ENCODE measurements at places on chromosomes 7 and 10. TPM values are rescaled to one million over a fixed set of nuclear protein-coding genes. Genes with fewer than 3 reads are reported as not detected.

Gene NFE2L3
- total RNA-seq = 1.6 TPM

Gene GPR26
- not detected for total RNA-seq

Gene SKIDA1
- total RNA-seq = 0.10 TPM

Gene CFAP69
- total RNA-seq = 0.29 TPM

Gene PIK3CG
- 44.8 TPM for total RNA-seq

Gene EGR2
- total RNA-seq = 6.6 TPM

Gene KIAA1549
- 0.36 TPM for total RNA-seq

- DNase-seq = peak; percentile 50
Observed at GRCh38 chr7:128361411-128362379, at the start of gene PRRT4. Gene PRRT4, minus strand, starts transcription at chr7:128361690.

DNA sequence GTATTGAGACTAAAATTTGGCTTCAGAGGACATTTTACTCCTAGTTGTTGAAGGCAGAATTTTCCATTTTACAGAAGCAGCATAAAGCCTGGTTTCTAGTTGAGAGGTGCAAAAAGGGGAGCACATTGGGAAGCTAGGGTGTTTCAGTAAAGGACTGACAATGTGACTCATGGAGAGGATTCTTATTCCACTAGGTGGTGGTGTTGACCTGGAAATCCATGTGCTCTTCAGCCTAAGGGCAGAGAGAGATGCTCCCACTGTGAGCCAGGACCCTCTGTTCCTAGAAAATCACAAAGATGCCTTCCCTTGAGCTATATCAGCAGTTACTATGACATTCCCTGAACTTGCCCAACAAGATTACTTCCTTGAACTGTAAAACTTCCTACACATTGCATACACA lies 687.8 kb downstream of the IPMK start:
- DNase-seq = no peak

- DNase-seq = no peak
Observed at GRCh38 chr10:6987536-6987945, 407.5 kb upstream of the PRKCQ start.

GRCh38 chr7:47311891-47312290 lies 270.0 kb downstream of the TNS3 start:
- DNase-seq = no peak

DNA sequence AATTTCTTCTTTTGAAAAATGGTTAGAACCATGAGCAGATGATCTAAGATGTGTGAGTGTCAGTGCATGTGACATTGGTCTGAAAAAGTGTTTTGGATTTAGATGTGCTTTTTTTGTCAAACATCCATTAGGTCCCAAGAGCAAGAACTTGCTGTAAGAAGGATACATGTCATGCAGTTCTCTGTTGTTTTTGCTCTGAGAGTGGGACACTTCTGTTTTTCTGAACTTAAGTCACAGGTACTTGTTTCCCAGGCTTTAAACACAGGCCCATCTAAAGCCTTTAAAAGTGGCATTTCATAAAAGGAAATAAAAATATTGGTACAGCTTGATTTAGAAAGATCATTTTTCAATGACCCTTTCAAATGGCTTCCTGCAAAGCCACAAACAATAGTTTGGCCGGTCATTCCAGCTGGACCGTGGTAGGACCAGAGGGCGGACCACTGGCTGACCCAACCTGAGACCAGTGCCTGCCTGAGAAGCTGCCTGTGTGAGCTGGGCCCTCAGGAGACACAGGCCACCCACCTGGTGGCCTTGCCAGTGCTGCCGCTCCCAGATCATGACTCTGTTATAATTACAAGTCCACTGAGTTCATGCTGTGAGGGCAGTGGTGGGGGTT lies 92.7 kb downstream of the EEPD1 start:
- DNase-seq = no peak

- DNase-seq = no peak
Observed at GRCh38 chr7:150400008-150400787, 21.1 kb downstream of the ZNF775 start.

DNA sequence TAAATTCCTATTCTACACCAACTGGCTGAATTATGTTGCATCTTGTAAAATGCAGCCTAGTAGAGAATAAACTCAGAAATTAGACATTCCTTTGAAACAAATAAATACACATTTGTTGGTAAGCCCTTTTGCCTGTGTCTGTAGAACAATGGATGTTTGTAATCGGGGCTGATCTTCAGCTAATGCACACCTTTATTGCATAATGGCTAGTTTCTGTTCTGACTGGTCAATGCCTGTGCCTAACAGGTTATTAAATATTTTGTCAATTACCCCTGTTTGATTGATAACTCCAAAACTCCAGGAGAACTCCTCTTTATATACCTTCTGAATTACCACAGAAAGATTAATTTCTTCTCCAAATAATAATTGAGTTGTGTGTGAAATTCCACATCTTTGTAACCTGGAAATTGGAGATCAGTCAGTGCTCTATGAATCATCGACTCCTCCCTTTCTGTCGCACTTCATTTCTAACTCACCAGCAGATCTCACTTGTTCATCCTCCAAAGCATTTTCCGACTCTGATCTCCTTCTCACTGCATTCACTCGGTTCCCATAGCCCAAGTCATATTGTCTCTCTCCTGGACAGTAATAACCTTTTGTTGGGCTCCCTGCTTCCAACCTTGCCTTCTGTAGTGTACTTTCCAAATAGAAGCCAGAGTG lies 196.0 kb upstream of the FZD1 start:
- no peak for DNase-seq

DNA sequence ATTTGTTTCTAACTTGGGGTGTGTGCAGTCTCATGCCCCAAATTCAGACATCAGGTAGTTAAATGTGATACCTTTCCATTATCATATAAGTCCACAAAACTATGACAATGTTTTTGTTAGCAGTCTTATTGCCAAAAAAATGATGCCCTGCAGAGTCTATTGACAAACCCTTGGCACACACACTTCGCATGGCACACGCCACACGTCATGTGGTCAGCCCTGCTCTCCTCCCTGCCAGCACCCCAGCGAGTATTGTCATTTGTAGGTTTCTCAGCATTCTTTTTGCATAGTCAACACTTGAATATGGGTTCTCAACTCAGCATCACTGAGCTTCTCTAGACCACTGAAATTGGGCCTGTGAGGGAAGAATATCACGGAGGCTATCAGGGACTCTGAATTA lies 356.0 kb downstream of the INHBA start:
- no peak for DNase-seq

DNA sequence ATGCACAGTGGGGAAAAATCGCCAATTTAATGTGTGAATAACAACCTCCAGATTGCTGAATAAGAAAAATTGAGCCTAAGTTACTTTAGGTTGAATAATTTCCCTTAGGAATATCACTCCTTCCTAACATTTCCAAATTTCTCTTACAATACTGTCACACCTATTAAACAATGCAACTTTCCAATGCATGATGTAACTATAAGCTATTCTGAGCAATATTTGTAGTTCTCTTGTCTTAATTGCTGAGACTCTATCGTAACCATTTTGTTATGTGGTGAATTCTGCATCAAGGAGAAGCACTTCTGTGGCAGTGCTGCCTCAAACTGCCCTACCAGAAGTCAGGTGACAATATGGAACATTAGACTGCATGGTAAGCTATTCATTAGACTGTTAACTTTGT lies 386.7 kb upstream of the LRRN3 start:
- DNase-seq = no peak

DNA sequence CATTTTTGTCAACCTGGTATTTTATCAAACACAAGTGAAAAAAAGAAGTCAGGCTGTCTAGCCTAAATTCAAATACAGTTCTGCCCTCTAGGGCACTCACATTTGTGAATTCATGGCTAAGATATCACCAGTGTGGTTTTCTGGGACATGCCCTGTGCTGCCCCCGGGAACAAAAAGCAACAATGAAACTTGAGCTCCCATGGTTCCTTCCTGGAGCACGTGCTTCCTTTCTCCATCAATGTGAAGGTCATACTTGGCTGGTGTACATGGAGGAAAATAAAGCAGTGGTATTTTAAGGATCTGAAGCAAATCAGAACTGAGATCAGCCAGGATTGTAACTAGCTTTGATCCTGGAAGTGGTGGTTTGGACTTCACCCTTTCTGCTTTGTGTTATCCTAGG lies 128.9 kb upstream of the FRMD4A start:
- no peak for DNase-seq

Data from B cell (primary cell).